ENCODE measurements at places on chromosomes 2 and 18.

GRCh38 chr18:51666763-51667191, 469.3 kb upstream of the MEX3C start:
- DNase-seq = no peak

GRCh38 chr18:37065254-37065653, 236.3 kb downstream of the KIAA1328 start:
- no peak for DNase-seq

DNA sequence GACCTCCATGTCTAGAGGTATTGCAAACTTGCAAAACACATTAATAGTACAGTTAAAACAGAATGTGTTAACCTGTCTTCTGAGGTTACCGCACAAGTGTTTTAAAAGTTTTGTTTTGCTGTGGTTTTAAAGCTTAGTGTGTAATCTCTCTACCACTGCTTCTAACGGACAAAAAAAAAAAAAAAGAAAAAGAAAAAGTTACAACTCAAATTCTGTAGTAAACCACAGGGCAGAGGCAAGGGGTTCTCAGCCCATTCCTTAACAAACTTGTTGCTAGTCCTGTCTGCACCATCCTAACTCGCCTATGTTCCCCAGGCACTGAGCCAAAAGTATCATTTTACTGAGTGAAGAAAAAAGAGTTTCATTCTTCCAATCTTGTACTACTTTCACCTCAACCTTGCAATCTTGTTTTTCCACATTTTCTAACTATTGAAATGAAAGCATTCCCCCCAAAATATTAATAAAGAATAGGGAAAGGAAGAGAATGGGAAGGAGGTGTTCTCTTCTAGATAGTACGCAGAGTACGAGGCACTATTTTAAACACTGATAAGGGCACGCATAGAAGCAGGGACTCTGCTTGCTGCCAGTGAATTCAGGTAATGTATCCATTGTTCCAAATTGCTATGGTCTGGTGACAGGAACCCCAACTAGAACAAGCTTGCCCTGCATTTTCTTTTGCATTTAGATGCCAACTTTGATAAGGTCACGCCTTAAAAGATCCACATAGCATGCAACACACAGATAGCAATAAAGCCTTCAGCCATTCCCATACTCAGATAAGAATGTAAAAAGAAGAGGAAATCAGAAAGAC, 47.1 kb downstream of the IKZF2 start:
- DNase-seq = no peak

- no peak for DNase-seq
These were observed 134.5 kb upstream of the CTAGE1 start for GRCh38 chr18:22552254-22552653.

- DNase-seq = no peak
These were observed 10.9 kb downstream of the ANKRD23 start for GRCh38 chr2:96832754-96833507.

- no peak for DNase-seq
These were observed 87.7 kb upstream of the LYPD1 start for GRCh38 chr2:132757676-132758075.

Data from activated T-cell treated with anti-CD3 and anti-CD28 coated beads, Interleukin-2, amount 50 U/mL, for 72 hours (primary cell).